ENCODE measurements at places on chromosomes 7 and 10. TPM values are rescaled to one million over a fixed set of nuclear protein-coding genes. Genes with fewer than 3 reads are reported as not detected.

The PLPP4 gene
- under 0.01 TPM for total RNA-seq

The KCP gene
- under 0.01 TPM for total RNA-seq

- no peak for DNase-seq
These were observed 360.4 kb downstream of the CXCL12 start for GRCh38 chr10:44024356-44025116.

DNA sequence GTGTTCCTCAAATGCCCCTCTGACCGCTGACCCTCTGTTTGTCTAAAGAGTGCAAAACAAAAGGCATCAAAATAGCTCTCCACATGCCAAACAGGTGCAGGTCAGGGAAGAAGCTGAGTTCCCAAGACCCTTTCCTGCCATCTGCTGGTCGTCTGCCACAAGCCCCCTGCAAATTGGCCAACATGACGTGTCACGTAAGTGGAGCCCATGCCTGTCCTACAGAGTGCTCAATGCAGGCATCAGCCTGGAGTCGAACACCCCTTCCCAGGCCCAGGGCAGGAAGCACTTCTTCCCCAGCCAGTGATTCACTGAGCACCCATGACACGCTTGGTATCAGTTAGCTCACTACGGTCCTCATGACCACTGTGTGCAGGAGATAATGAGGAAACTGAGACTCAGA lies 14.1 kb downstream of the TMEM72 start:
- DNase-seq = no peak

- no peak for DNase-seq
These were observed 39.2 kb upstream of the PPP1R3C start for GRCh38 chr10:91672021-91672608.

- no peak for DNase-seq
These were observed 57.0 kb upstream of the ARL4A start for GRCh38 chr7:12630513-12630819.

- no peak for DNase-seq
These were observed 73.4 kb downstream of the OR13A1 start for GRCh38 chr10:45241865-45242520.

Data from hematopoietic multipotent progenitor cell (in vitro differentiated cells).